Small intestine (tissue), 16 donors: ENCODE measurements at places on chromosomes 2 and 18.

- no peak for DNase-seq
Measured at GRCh38 chr18:42486271-42486670, 531.2 kb downstream of the PIK3C3 start.

DNA sequence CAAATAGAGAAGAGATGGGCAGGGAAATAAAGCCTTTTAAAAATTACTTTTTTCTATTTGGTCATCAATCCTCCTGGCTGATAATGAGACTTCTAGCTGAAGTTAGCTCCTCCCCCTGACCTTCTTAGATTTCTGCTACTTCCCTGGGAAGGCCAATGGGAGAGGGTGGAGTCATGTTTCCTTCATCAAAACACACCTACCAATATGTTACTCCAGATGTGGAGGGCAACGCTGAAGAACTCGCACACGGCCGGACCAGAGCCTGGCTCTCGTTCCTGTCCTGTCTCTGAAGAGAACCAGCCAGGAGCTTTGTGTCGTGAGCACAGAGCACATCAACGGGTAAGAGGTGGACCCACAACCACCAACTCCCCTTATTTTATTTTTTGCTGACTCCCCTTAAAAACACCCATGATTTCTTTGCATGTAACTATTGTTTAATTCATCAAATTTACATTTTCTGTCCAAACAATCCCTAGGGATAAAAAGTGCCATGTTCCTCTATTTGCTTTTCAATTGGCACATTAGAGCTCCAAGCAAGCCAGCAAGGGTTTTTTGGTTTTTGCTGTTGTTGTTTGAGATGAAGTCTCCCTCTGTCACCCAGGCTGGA, 94.9 kb downstream of the ADD2 start:
- no peak for DNase-seq

- DNase-seq: no peak
Measured at GRCh38 chr18:72122103-72122502, 422.0 kb downstream of the CBLN2 start.

GRCh38 chr2:180955101-180955500, 25.3 kb upstream of the UBE2E3 start:
- no peak for DNase-seq

- DNase-seq: no peak
Measured at GRCh38 chr18:4119813-4120212, 335.3 kb downstream of the DLGAP1 start.

- DNase-seq: no peak
Measured at GRCh38 chr2:229922449-229923386, at the start of gene FBXO36. FBXO36 (plus strand) TSS chr2:229922503; CDS start chr2:229922514, 11 bp downstream.

DNA sequence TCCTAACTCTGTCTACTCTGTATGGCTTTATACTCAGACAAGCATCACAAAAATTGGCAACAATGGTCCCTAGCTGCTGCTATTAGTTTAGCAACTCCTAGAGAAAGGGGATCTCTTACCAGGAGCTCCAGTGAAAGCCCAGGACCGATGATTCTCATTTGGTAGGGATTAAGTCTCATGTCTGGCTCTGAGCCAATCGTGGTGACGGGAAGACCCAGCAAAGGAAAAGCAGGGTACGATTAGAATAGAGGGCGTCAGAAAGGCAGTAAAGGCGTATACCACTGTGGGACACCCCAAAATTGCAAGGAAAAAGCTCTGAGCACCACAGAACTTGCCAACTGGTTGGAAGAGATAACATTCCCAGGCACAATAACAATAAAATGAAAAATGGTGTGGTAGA, 129.5 kb downstream of the MTCL1 start:
- no peak for DNase-seq
